Hematopoietic multipotent progenitor cell treated with erythropoietin and hydrocortisone succinate and interleukin-3 and kit ligand, for 8 days (in vitro differentiated cells): ENCODE measurements at places on chromosomes 13 and 19.
A peak's percentile ranks its signal among the peaks of the same experiment; 100 is the strongest.

DNA sequence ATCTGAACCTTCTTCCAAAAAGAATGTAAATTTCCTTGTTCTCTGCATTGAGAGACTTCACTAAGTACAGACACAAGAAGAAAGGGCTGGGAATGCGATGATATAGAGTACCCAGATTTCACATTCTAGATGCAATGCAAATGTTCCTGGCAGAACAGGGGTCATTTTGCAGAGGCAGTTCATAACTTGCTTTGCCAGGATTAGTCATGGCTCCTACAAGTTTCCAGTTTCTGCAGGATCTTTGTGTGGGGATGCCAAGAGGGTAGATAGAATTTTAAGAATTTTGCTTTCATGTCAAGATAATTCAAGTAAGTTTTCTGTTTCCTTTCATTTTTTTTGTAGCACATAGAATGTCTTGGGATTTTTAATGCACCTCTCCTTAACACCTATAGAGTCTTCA lies 181.2 kb downstream of the FGF9 start:
- DNase-seq, result no peak

DNA sequence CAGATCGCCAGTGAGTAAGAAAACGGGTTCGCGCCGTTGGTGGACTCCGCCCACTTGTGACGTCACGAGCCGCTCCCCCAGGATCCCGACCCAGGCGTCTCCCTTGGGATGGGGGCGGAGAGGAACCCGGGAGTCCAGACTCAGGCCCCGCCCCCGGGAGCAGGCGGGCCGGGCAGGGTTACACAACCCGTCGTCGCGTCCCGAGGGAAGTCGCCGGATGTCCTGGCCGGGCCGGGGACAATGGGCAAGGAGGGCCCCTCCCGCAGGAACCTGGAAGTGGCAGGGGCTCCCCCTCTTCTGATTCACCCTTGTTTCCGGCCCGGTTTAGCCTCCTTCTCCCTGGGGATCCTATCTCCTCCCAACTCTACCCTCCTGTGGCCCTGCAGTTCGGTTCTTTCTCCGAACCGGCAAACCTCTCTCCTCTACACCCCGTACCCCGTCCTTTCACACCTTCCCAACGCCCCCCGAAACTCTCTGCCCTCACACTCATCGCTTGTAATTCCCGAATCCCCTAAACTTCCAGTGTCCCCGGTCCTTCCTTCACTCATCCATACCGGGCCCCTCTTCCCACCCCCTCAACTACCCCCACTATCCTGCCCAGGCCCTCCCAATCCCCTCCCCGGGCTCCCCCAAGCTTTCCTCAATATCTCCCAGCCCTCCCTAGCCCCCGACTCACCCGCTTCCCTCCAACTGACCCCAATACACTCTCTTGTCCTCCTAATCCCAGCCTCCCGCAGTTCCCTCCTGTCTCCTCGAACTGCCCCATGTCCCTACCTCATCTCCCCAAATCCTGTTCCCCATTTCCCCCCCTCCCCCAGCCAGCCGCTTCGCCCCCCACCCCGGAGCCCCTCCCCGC lies 20.0 kb upstream of the ERCC1 start:
- DNase-seq, result peak; percentile 53

DNA sequence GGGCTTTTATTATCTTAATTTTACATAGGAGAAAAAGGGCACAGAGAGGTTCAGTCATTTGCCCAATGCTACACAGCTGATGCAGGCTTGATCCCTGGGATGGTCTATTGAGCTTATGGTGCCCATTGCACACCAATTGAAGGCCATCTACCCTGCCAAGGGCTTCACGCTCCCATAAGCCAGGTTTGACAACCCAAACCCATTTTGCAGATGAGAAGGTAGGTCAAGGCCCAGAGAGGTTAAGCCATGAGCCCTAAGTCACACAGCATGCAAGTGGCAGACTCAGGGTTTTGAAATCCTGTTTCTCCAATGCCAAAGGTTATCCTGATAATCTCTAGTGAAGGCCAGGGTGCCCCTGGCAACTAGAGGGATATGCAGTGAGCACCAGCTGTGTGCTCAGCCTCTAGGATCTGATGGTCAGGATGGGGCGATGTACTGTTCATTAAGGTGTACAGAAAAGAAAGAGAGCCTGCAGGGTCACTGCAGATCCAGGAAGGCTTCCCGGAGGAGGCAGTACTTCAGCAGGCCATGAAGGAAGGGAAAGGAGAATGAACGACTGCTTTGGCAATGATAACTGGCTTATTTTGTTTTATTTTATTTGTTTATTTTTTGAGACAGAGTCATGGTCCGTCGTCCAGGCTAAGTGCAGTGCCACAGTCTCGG lies 8.1 kb downstream of the CREB3L3 start:
- DNase-seq, result no peak

DNA sequence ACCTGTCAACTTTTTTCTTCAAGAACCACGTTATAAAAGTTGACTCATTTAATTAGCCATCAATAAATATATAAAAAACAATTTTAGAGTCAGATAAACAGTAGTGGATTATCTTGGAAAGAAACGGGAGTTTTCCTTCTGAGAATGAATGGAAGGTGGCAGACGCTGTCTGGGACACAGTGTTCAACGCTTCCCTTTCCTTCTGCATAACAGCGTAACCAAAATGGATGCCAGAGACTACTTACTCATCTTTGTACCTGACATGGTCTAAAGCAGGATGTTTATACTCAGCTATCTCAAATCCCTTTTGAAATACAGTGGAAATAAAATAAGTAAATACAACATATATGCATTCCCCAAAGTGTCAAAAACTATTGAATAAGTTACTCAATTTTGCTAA lies 195.2 kb downstream of the LHFPL6 start:
- no peak for DNase-seq

DNA sequence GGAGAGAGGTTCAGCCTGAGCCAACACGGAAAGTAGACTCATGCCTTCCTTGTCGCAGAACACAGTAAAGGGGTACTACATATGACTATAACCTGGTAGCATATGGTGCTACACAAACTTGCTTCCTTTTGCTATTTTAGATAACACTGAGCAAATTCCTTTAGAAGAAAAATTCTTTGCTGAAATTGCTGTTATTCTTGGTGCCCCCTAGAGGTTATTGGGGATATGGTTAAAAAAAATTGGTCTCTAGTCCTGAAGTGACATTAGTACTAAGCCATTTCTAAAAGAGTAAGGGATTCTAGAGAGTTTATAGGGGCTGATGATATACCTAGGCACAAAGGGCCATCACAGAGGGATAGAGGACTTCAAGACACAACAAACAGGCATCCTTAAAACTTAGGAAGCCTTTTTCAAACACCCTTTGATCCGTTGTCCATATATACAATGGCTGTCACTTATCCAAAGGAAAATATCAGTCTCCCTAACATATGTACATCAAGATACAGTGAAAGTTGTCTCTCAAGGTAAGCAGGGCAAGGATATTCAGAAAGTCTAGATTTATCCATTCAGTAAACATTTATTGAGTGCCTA lies 13.9 kb upstream of the HS6ST3 start:
- peak; percentile 37 for DNase-seq

- DNase-seq, result peak; percentile 75
These were observed 2.3 kb upstream of the LCP1 start for GRCh38 chr13:46184277-46184699.

- no peak for DNase-seq
These were observed 120.7 kb downstream of the RXFP2 start for GRCh38 chr13:31860002-31860401.

DNA sequence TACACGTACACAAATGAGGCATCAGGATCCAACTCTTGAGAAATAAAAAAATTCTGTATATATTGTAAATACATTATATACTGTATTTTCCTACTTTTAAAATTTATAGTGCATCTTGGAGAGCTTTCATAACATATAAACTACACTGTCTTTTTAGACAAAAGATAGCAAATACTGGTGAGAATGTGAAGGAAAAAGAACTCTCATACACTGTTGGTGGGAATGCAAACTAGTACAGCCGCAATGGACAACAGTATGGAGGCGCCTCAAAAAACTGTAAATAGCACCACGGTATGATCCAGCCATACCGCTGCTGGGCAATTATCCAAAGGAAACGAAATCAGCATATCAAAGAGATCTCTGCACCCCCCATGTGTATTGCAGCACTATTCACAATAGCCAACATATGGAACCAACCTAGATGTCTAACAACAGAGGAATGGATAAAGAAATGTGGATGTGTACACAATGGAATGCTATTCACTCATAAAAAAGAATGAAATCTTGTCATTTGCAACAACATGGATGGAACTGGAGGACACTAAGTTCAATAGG lies 292.4 kb downstream of the EFNB2 start:
- DNase-seq, result no peak

DNA sequence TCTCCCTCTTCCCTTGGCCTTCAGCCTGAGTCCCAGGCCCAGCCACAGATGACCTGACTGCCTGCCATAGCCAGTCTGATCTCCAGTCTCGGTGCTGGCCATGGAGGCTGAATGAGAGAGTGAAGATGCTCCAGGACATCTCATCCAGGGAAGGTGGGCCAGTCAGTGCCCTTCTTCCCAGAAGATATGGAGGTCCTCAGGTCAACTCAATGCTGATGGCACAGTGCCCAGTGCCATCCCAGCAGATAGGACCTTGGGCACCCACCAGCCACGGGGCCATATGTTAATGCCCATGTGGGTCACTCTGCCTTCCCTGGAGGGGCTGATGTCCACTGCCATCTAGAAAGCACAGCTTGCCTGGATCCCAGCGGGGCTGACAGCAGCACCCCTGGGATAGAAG lies 7.2 kb downstream of the VSTM2B start:
- DNase-seq, result no peak

DNA sequence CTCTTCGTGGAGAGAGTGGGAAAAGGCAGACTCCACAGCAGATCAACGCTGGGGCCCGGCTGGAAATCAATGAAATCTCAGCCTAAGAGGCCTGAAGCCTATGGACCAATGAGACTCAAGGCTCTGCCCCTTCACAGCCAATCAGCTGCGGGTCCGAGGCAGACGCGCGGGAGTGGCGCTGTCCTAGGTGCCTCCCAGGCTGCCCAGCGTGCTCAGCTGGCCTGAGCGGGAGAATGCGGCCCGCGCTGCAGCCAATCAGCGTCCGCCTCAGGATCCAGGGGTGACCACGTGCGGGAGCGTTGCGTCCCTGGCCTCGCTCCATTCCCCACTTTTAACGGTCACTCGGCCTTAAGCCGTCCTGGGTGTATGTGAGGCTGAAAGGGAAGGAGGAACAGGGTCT lies at the start of gene ZBTB32:
ZBTB32 (plus strand) TSS at position 341 of the 400 bp plus-strand sequence. CDS start 10,069 bp downstream, outside the sequence.
- DNase-seq, result peak; percentile 70

- DNase-seq, result no peak
These were observed 3.8 kb upstream of the RAB20 start for GRCh38 chr13:110565296-110565695.

GRCh38 chr13:96904232-96904631 lies 90.0 kb downstream of the OXGR1 start:
- DNase-seq, result no peak

- peak; percentile 42 for DNase-seq
These were observed 28.7 kb downstream of the STK24 start for GRCh38 chr13:98548230-98548629.

- no peak for DNase-seq
These were observed 29.3 kb upstream of the GRTP1 start for GRCh38 chr13:113393226-113393562.

GRCh38 chr19:10095622-10095947 lies 6.9 kb downstream of the ANGPTL6 start:
- DNase-seq, result no peak

- DNase-seq, result no peak
These were observed 275.9 kb downstream of the ZNF536 start for GRCh38 chr19:30647891-30648720.

- DNase-seq, result no peak
These were observed 16.4 kb downstream of the PLEKHF1 start for GRCh38 chr19:29681422-29682235.

DNA sequence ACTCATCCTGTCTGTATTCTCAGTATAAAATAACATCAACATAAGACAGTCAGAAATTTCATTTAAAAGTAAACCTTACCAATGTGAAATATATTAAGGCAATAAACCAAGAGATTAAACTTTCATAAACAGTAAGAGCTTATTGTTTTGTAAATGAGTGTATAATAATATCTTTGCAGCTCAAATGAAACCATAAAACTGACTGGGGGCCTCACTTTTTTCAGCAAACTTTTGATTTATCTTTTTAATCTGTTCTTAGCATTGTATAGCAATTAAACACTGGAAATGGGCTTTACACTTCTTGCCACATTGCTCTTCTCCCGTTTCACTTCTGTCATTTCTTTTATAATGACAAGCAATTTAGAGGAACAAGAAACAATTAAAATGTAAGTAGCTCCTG lies 580.3 kb downstream of the GPC6 start:
- no peak for DNase-seq

DNA sequence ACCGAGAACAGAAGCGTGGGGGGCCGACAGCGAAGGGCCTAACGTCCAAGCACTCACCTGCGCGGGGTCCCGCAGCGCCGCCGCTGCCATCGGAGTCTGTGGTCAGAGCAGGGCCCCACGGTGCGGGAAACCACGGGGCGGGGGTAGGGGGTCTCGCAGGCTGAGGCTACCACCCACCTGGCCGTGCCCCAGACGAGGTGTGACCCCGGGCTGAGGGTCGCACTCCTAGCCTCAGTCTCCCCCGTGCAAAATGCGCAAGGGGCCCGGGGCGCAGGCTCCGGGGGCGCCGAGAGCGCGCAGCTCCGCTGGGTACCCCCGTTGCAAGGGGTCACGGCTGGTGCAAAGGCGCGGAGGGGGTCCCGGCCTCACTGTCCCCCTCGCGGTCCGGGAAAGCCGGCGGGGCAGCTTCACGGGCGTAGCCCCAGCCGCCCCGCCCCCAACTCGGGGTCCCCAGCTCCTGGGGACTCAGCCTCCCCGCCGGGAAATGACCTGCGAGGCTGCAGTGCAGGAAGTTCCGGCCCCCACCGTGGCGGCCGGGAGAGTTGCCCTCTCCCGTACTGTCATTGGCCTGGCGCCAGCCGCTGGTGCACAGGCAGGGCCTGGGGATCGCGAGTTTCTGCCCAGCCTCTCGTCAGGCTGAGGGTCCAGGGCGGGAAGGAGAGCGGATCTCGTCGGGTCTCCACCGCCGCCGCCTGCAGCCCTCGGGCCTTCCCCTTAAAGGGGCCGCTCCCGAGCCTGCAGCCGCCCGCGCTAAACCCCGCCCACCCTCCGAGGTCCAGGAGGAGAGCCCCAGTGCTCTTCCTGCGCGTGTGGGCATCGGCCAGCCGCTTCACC lies at the start of gene ZNF792:
ZNF792 (minus strand) TSS at position 657 of the 834 bp plus-strand sequence; CDS start at position 90, 567 bp downstream.
- peak; percentile 50 for DNase-seq

GRCh38 chr19:47419030-47419783 lies at the start of gene MEIS3:
MEIS3 (minus strand) TSS chr19:47419527; CDS start chr19:47419081, 446 bp downstream.
- DNase-seq, result no peak

GRCh38 chr19:11355160-11356073 lies at the start of gene PLPPR2:
PLPPR2 (plus strand) TSS chr19:11355432; CDS start chr19:11357674, 2,242 bp downstream.
- DNase-seq, result peak; percentile 85

DNA sequence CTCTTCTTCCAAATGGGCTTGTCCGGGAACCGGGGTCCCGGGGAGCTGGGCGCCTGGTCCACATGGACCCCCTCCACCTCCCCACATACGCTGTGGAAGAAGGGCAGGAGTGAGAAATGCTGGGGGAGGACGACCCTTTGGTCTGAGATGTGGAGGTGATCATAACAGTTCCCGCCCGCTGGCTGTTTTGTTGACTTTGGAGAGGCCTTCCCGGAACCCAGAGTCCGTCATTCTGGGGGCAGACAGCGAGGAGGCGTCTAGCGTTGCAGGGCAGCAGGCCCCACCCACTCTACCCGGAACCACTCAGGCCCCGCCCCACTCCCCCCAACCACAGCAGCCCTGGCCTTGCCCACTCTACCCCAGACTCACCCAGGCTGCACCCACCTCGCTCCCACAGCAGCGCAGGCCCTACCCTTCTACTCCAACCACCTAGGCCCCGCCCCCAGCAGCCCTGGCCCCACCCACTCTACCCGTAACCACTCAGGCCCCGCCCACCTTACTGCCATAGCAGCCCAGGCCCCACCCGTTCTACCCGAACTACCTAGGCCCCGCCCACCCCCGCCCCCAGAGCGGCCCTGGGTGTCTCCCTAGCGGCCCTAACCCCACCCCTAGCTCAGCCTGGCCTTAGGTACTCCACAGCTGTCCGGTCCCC lies 7.1 kb downstream of the GPR108 start:
- peak; percentile 80 for DNase-seq
